ENCODE measurements at places on chromosomes 6 and 20.
A peak's percentile ranks its signal among the peaks of the same experiment; 100 is the strongest.

- DNase-seq, result no peak
Observed at GRCh38 chr20:46804126-46804525, 90.5 kb upstream of the EYA2 start.

- no peak for DNase-seq
Observed at GRCh38 chr20:21019814-21020658, 86.1 kb downstream of the LINC00237 start.

GRCh38 chr6:22680950-22681349, 111.6 kb downstream of the HDGFL1 start:
- DNase-seq, result no peak

DNA sequence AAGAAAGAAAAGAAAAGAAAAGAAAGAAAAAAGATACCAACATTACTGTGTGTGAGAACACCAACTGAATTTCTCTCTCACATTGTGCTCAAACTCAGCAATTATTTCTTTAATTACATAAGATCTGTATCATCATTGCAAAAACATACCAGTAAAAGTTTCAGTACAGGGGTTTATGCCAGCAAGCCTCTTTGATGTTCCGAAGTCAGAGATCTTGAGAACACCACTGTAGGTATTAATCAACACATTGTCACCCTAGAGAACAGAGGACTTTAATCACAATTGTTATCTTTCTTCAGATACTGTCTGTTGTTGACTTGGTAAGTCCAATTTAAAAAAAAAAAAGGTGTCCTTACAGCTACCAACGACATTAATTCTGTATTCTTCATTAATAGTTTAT, 60.9 kb upstream of the MAP7 start:
- no peak for DNase-seq

GRCh38 chr6:127923135-127923534, 22.3 kb upstream of the THEMIS start:
- DNase-seq, result no peak

GRCh38 chr6:84892671-84893070, 128.3 kb upstream of the TBX18 start:
- peak; percentile 2 for DNase-seq

DNA sequence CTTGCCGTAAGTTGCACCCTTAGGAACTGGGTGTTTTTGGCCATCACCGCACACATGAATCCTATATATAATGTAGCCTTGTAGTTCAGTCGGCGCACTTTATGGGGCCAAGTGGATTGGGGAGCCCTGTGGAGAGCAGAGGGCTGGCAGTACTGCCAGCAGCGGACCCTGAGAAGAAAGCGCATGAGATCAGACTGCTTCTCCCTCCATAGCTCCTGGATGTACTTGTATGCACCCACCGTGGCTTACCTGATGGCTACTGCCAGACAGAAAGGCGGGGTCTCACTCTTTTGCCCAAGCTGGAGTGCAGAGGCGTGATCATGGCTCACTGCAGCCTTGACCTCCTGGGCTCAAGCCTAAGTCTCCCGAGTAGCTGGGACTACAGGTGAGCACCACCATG, 32.8 kb upstream of the OVOL2 start:
- no peak for DNase-seq

- DNase-seq, result no peak
Observed at GRCh38 chr6:145960918-145961589, 3.1 kb downstream of the SHPRH start.

DNA sequence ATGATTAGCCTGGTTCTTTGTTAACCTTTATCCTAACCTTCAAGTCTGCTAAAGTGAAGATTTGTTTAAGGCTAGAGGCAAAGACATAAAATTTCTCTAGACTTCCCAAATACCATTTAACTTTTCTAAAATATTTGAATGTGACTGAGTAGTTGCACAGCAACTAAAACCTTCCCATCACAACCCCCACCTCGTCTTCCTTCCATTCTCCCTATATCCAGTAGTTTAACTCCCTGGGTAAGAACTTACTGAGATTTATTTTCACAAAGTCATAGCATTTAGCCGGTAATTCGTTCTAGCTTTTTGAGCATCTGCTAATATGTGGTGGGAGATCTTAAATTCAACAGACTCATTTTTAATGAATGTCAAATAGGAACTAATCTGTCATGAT, 87.9 kb upstream of the AKIRIN2 start:
- DNase-seq, result no peak

GRCh38 chr20:53657732-53658131, 64.1 kb upstream of the ZNF217 start:
- DNase-seq, result no peak

DNA sequence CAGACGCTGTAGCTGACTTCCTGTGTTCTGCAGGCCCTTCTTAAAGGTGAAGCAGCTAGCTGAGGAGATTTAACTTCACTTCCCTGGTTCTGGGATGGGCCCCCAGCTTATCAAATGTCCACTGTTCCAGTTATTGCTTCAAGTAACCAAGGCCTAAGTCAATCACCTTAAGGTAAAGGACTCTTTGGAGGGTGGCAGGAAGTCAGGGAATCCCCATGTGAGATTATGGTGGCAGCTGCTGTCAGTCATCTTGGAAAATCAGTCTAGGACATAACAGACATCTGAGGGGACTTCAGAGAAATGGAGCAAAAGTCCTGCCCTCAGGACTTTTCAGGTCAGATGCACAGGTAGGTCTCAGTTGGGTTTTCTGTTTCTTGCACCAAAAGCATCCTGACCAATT, 3.8 kb downstream of the ELOVL5 start:
- no peak for DNase-seq

- DNase-seq, result no peak
Observed at GRCh38 chr20:17138237-17138636, 88.6 kb upstream of the PCSK2 start.

DNA sequence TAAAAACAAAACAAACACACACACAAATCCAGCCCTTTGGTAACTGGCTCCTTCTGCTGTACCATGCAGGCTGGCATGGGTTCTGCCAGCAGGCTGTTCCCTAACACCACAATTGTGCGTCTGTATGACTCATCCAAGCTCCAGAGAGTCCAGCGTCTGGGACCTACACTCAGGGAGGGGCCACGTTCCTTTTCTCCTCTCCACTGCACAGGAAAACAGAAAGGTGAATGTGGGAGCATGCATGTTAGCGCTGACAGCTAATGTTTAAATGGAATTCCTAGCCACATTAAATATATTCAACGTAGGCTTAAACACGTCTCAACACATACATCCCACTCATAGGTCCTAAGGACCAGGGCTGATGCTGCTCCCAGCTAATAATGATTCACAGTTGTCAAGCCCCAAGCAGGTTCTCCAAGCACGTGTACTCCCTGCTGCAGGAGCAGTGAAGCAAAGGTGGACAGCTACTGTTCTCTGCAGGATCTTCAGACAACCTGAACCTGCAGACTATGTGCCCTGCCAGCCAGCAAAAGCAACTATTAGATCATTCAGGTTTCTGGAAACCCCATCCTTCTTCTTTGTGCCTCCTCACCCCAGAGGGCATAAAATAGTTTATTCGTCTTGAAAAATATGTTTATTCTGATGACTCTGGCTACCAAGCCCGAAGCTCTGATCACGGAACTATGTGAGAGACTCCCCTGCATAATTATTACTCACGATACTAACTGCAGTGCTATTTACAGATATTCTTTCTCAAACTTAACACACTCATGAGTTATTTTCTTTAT, 20.9 kb downstream of the MAP1LC3A start:
- DNase-seq, result peak; percentile 90

GRCh38 chr6:75090576-75090975, 115.3 kb downstream of the COL12A1 start:
- DNase-seq, result no peak

DNA sequence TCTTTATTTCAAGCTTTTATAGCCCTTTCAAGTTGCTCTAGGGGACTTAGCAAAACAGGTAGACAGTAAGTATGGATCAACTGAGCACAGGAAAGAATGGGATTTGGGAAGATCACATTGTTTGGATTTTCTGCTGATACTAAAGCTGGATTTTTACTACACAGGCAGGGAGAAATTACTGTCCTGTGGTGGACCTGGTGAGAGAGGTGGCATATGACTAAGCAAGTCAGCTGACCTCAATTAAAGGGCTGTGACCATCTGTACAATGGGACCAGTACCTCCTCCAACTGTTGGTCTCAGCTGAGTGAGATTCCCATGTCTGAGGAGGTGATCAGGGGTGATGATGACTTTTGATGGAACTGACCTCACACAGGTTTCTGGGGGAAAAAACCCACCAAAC, 28.0 kb downstream of the RREB1 start:
- no peak for DNase-seq

DNA sequence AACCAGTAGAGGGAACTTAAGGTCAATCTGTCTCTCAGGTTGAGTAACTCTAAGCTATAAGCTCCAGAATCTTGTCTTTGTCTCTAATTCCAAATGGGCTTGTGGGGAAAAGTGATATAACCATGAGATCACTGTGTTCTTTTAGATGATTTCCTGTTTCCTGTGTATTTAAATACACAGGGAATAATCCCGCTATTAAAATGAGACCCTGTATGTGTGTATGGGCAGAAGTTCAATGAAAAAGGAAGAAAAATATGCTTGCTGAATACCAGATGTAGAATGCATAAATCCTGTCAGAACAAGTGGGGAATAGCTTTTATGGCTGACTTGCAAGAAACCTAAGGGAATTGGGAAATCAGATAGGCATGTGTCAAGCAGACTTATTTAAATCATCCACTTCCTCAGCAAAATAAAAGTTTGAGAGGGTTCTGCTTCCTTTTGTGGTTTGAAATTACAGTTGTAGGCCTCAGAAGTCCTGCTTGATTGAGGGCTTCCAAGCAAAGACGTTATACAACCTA, 164.7 kb upstream of the PDE7B start:
- no peak for DNase-seq

DNA sequence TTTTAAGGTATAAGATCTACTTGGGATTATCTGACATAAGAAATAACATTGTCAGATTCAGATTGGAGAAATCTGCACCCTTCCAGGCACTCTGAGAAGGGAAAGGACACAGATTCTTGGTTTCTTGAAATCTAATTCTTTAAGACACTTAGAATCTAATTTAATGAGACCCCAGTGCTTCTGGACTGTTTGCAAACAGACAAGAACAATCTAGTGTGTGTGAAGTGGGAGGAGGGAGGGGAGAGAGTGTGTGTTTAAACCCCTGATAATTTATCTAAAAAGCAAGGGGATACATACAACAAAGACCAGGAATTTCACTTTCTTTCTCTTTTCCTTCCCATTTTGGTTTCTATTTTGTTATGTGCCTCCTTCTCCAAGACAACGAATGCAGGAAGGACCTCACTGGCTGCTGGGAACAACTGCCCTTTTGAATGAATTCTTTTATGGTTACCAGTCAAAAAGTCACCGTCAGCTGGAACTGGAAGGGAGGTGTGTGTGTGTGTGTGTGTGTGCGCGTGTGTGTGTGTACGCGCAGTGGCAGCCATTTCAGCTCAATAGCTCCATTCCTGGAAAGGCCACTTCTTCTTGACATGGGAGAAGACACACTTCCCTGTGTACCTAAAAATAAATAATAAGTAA, 129.4 kb downstream of the BCAS1 start:
- DNase-seq, result peak; percentile 65

DNA sequence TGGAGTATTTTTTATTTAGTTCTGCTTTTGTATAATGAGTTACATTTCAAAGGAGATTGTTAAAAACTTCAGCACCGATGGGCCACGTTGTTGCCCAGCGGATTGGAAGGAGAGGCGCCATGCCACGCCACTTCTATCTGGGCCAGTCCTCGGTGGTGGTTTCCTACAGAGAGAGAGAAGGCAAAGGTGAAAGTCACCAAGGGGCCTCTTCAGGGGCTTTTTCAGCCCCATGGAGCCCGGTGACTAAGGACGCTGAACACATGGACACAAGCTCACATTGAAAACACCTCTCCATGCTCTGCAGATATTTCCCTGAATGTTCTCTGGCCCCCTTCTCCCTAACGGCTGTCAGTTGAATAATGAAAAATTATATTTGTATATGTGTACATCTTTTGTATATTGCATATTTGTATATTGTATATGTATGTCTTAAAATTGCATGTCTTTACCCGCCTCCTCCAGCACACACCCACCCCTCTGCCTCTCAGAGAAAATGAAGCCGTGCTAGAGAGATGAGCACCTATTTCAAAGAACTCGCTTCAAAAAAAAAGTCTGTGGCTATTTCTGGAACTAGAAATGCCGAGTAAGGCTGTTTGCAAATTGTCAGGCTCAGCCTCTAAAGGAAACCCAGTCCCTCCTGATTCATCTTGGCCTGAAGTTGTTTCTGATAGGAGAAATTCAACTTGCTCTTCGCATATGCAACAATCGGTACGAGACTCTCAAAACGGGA, 91.9 kb upstream of the CDH4 start:
- no peak for DNase-seq
